ENCODE measurements at places on chromosomes 11 and 22.

GRCh38 chr11:120385655-120386054, 49.4 kb downstream of the ARHGEF12 start:
- DNase-seq: no peak

DNA sequence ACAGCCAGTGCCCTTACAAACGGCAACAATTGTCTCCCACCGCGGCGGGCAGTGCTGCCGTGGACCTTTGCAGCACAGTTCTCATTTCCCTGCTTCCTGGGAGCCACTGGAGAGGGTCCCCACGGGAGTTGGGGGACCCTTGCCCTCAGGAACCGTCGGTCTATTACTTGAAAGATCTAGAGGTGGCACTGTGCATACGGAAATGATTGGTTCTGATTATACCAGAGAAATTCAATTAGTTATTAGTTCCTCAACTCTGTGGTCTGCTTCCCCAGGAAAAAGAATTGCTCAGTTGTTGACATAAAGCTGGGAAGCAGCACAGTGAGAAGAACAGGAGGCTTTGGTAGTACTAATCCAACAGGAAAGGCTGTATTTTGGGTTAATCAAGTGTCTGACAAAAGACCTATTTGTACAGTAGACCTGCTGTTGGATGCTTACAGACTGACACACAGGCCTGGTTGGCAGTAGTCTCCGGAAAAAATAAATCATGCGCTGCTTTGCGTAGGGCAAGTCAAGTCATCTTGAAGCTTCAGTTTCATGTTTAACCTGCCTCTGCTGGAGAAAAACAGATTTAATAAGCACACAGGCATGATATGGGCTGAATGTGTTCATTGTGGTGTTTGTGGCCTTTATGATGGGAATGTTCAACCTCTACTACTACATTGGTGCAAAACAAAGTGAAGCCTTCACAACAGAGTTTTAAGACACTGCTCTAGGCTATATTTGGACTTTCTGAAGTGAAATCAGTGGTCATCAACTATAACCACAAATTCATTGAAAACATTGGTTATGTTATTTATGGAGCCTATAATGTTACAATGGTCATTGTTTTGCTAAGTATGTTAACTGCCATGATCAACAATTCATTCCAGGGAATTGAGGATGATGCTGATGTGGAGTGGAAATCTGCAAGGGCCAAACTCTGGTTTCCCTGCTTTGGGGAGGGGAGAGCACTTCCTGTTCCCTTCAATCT, 54.6 kb upstream of the SC5D start:
- no peak for DNase-seq

DNA sequence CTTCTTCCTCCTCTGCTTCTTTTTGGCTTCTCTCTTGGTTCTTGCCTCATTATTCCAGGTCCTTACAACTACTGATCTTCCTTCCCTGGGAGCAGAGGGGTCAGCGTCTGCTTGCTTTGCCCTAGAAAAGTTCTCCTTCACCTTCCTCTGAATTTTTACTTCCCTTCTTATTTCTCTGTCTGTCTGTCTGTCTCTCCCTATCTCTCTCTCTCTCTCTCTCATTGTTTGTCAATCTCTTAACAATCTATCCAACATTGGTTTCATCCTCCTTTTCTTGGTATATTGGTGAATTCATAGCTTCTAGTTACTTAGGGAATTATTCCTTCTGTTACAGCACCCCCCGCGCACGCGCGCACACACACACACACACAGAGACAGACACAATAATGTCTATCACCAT, 559.1 kb downstream of the MN1 start:
- no peak for DNase-seq

DNA sequence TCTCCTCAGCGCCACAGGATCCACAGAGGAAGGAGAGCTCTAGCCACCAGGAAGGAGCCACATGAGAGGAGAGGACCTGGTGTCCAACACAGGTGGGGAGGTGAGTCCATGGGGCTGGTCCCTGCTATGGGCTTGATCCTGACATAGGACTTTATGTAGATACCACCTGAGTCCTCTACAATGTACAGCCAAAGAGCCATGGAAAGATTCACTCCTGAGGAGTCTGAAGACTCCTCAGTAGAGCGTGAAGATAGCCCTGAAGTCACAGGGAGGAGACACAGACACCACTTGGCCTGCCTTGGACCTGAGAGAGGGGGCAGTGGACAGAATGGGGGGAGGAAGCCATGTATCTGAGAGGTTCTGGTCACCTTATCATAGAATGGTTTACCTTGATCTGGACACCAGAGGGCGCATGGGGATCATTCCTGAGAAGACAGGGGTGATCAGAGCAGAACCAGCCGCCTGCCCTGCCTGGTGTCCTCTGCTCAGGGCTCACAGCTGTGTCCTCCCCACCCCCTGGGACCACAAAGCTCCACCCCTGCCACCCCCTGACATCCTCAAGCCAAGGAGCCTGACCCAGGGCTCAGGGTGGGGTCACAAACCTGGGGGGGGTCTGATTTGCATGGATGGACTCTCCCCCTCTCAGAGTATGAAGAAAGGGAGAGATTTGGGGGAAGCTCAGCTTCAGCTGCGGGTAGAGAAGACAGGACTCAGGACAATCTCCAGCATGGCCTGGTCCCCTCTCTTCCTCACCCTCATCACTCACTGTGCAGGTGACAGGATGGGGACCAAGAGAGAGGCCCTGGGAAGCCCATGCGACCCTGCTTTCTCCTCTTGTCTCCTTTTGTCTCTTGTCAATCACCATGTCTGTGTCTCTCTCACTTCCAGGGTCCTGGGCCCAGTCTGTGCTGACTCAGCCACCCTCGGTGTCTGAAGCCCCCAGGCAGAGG, 77.0 kb downstream of the ZNF280B start:
- DNase-seq: peak; percentile 30

DNA sequence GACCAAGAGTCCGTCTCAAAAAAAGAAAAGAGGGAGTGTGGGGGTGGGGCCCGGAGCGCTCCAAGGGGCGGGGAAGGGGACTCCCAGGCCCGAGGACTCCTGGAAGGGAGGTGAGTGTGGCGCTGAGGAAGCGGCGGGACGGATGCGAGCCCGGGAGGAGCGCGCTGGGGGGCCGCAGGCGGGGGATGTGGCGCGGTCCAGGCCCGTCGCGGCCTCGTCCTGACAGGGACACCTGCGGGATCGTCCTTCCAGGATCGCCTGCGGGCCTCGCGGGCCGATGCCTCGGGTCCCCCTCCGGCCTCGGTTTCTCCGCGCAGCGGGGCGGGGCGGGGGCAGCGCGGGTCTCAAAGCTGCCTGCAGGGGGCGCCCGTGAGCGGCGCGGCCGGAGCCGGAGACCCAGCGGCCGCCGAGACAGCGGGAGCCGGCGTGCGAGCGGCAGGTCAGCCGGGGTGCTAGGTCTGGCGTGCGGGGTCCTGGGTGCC, 3.8 kb upstream of the ADORA2A start:
- DNase-seq: peak; percentile 43

DNA sequence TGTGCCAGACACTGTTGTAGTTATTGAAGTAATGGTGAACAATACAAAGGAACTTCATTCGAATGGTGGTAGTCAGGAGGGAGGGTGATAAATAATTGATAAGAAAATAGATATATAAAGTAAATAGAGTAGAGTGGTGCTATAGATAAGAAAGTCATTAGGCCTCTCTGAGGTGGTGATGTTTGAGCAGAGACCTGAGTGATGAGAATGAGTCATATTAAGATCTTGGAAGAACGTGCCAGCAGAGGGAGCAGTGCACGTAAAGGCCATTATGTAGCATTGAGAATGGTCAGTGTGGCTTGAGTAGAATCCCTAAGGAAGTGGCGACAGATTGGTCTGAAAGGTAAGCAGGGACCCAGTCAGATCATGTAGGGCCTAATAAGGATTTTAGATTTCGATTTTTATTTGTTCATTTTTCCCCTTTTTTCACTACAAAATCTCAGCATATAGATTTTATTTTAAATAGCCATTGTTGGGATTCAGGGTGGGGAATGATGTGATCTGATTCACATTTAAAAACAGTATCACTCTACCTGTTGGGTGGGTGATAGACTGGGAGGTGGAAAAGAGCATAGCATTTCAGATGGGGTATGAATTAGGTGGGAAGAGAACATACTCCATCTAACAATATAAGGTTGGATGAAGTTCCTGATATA, 44.7 kb downstream of the CCDC90B start:
- DNase-seq: no peak
